ENCODE measurements at places on chromosomes 13 and 19.

- peak; percentile 91 for DNase-seq
Observed at GRCh38 chr19:51441410-51442390, 16.6 kb downstream of the SIGLEC8 start.

- DNase-seq: no peak
Observed at GRCh38 chr19:33982706-33983105, 186.0 kb downstream of the KCTD15 start.

GRCh38 chr13:35468195-35468594 is 8.3 kb downstream of the MAB21L1 start:
- no peak for DNase-seq

- no peak for DNase-seq
Observed at GRCh38 chr13:44267980-44268379, 105.6 kb upstream of the SERP2 start.

DNA sequence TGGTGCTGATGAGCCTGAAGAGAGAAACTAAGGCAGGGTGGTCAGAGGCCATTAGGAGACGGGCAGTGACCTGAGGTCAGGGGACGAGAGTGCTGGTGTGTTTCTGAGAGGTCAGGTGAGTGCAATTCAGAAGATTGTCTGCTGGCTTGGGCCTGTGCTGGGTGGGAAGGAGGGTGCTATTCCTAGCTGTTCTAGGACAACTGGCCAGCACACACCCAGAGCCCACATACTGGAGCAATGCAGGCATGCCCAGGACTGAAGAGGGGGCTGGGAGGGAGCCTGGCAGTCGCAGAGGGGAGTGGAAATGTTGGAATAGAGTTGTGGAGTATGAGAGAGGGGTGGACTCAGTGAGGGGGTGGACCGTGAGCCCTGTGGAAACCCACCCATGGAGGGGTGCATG is 16.5 kb downstream of the ARHGEF7 start:
- DNase-seq: no peak

GRCh38 chr13:41401366-41401765 is 56.0 kb upstream of the RGCC start:
- no peak for DNase-seq
